ENCODE measurements at places on chromosomes 12 and 14.

DNA sequence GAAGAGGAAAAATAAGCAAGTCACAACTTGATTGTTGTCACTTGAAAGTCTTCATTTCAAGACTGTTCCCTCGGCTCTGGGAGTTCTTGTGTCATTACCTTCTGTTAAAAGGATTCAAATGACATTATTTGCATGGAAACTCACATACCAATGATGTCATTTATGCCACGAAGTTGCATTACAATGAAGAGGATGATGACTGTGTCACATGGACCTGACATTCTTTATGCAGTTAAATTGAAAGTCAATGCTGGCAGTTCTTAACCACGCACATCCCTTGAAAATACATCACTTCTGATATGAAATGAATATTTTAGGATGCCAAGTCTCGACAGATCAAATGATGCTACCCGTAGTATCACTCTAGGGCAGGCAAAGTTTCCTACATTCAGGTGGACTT lies 1069.5 kb downstream of the VRK1 start:
- no peak for DNase-seq

- DNase-seq = peak; percentile 62
Observed at GRCh38 chr12:118377884-118378470, 1.6 kb downstream of the SUDS3 start.

- DNase-seq = no peak
Observed at GRCh38 chr12:68403711-68404110, 71.5 kb upstream of the MDM1 start.

GRCh38 chr14:94540031-94540794 lies 21.0 kb upstream of the SERPINA4 start:
- DNase-seq = peak; percentile 64

- no peak for DNase-seq
Observed at GRCh38 chr12:121404734-121405133, 4.8 kb downstream of the RNF34 start.

DNA sequence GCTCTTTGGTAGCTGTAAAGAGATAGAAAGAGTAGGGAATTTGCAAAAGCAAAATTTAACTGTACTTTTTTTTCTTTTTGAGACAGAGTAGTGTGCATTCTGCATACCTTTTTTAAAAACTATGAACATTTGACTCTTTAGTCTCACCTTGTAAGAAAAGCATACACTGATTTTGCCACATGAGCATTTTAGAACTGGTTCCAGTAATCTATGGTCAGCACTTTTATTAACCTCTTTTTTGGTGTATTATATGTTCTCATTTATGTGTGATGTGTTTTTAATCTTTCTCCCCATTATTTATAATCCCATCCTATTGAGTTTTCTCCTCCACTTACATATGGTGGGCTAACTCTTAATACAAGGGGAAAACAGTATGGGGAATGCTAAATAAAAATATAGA lies 1111.4 kb downstream of the FLRT2 start:
- no peak for DNase-seq

DNA sequence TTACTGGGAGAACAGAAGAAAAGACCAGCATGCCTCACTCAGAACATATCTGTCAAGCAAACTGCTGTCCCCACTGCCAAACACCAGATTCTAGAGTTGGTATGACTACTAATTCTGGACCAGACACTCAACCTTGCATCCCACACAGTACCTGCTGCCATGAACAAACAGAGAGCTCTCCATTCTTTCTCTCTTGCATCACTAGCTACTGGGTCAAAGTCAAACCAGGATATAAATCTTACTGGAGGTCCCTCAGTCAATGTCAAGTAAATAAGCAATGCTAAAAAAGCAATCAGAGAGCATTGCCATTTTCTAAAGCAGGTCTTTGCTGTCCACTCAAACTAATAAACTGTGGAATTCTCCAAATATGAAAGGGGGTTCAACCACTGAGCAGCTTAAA lies 452.4 kb upstream of the SEL1L start:
- no peak for DNase-seq

GRCh38 chr12:38124247-38125012 lies 192.1 kb upstream of the ALG10B start:
- DNase-seq = no peak

DNA sequence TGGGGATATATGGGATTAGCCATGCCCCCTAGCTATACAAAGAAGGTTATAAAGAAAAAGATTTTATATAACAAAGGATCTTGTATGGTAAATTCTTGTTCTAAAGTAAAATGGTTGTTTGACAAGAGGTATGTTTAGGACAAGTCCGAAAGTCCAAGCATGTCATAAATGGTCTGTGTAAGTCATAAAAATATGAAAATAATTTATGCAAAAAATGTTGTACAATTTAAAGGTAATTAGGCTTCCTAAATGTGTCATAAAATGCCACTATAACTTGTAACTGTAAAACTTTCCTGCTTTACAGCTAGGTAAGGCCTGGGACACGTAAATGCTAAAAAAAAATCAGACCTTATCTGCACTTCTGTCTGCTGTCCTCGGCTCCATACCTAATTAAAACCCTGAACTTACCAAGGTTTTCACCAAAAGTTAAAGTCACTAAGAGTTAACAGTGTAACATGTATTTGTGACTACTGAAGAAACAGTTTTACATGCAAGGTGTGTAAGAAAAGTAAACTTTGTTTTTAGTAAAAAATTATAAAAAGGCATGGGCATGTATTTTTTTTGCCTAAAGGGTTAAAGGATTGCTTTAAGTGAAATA lies 110.0 kb upstream of the RESF1 start:
- no peak for DNase-seq

Data from fibroblast of gingiva (primary cell).